ENCODE measurements at places on chromosomes 4 and X.

- DNase-seq: peak; percentile 29
Observed at GRCh38 chr4:38381788-38382187, 282.2 kb upstream of the KLF3 start.

GRCh38 chr4:4639370-4639769 is 97.5 kb upstream of the STX18 start:
- DNase-seq: no peak

GRCh38 chr4:61727286-61727685 is 527.2 kb downstream of the ADGRL3 start:
- DNase-seq: no peak

GRCh38 chr4:20430259-20430941 is 178.7 kb downstream of the SLIT2 start:
- no peak for DNase-seq

GRCh38 chr4:142875117-142875516 is 29.0 kb upstream of the INPP4B start:
- DNase-seq: no peak

DNA sequence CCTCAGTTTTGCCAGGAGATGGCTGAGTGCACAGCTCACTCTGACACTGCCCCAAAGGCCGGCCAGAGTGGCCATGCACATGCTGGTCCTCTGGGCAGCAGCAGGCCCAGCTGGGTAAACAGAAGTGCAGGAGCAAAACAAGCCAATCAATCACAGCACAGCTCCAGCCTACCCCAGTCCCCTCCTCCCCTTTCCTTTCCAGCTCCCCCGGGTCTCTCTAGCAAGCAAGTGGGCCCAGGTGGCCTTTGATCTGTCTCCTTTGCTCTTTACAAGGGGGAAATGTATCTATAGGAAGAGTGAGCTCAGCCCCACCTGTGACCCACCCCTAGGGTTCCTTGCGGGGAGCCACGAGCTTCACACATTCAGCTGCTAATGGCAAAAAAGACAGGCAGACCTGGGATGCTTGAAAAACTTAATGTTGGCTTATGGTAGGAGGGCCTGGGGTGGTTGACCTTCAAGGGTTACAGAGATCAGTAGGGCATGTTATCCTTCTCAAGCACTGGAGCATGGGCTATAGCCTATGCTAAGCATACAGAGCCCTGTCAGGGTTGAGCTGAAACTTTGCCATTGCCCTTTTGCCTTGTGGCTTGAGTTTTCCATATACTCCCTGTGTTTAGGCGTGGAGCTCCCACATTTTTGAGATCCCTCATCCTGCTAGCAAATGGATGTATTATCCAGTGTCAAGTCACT is 57.8 kb upstream of the PLAC1 start:
- DNase-seq: no peak

- DNase-seq: no peak
Observed at GRCh38 chr4:73018595-73018994, 50.9 kb downstream of the COX18 start.

- no peak for DNase-seq
Observed at GRCh38 chr4:39792529-39792928, 94.6 kb downstream of the UBE2K start.

- DNase-seq: no peak
Observed at GRCh38 chr4:77010841-77011354, 61.3 kb downstream of the SEPTIN11 start.

DNA sequence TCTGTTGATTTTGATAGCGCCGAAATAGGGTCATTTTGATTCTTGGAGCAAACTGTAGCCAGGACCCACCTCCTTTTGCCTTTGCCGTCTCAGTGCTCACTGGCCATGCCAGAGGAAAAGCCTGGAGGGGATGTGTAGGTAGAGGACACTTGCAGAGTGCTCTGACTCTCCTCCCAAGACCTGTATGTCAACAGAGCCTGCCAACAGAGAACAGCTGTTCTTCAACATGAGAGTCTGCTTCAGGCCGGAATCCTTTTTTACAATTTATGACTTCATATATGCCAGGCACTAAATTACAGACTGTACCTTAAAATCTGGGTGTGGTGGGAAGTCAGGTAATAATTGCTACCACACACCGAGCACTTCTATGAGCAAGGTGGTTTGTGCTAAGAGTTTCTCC is 94.2 kb downstream of the KDR start:
- no peak for DNase-seq

DNA sequence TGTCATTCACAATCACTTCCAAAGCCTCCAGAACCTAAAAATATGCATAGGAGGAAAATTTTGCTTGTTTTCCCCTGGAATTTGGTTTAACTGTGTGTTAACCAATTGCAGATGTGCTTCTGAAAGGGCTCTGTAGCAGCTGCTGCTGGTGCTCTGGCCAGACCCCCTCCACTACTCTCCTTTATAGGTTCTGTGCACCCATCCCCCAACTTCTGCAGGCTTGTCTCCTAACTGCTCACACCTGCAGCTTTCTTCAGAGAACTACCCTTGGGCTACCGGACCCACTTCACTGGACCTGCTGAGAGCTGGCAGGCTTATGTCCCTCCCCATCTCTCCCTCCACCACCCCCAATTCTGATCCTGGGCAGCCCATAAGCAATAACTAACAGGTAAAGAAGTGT is 662.1 kb upstream of the DIPK2B start:
- no peak for DNase-seq
